ENCODE measurements at places on chromosomes 2 and 18. TPM values are rescaled to one million over a fixed set of nuclear protein-coding genes. Genes with fewer than 3 reads are reported as not detected.

L3MBTL4 gene
- total RNA-seq: 19.8 TPM

PRKAG3 gene
- total RNA-seq: not detected

C1QL2 gene
- 2.3 TPM for total RNA-seq

MAP3K19 gene
- 9.5 TPM for total RNA-seq

VWA3B gene
- total RNA-seq: 2.8 TPM

FAM228A gene
- 1.2 TPM for total RNA-seq

GALNT14 gene
- total RNA-seq: 20.5 TPM

VIL1 gene
- total RNA-seq: not detected

CPLX4 gene
- total RNA-seq: not detected

VWC2L gene
- total RNA-seq: 30.0 TPM

PER2 gene
- total RNA-seq: 5.1 TPM

ITPRIPL1 gene
- 1.6 TPM for total RNA-seq

DHRS9 gene
- total RNA-seq: 1.6 TPM

CNTNAP5 gene
- 66.2 TPM for total RNA-seq

ARHGAP25 gene
- 2.3 TPM for total RNA-seq

FSIP2 gene
- total RNA-seq: 2.3 TPM

SMAD7 gene
- 21.9 TPM for total RNA-seq

DTNA gene
- total RNA-seq: 101 TPM

KCNG2 gene
- total RNA-seq: 0.69 TPM

RGPD3 gene
- total RNA-seq: 1.2 TPM

STON1 gene
- 7.6 TPM for total RNA-seq

COL4A3 gene
- total RNA-seq: 1.8 TPM

PID1 gene
- total RNA-seq: 32.8 TPM

DSG1 gene
- 0.23 TPM for total RNA-seq

OXER1 gene
- total RNA-seq: not detected

CD8A gene
- 1.6 TPM for total RNA-seq

RAB17 gene
- total RNA-seq: under 0.01 TPM

All from diencephalon (tissue), 1 donor.